ENCODE measurements at places on chromosomes 3 and 15. TPM values are rescaled to one million over a fixed set of nuclear protein-coding genes. Genes with fewer than 3 reads are reported as not detected.
A peak's percentile ranks its signal among the peaks of the same experiment; 100 is the strongest.

- no peaks in the 10 kb centered on the region for H3K27me3 ChIP-seq
- no peak for DNase-seq
- no peaks in the 10 kb centered on the region for H3K4me1 ChIP-seq
- no peak overlapping the region for H3K4me3 ChIP-seq
- no peaks in the 10 kb centered on the region for H3K36me3 ChIP-seq
- H3K27ac ChIP-seq = no peak overlapping the region
Observed at GRCh38 chr3:101091489-101091888, 98.3 kb upstream of the ABI3BP start.

DNA sequence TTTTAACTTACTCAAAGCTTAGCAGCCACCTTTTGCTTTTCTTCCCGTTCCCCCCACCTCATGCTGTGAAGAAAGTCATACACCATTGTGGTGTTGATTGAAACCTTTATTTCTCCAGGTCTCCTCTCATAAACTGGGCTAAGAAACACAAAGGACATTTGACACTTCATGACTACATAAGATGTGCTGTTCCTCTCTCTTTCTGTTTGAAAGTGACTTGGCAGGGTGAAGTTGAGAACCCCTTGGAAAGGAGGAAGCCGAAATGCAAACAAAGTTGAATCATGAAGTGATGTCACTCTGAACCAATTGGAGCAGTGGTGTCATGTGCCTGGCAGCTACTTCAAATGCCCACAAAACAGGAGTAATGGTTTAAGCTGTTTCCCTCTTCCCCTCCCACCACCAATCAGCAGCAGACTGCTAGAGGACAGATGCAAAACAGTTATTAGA, 174.7 kb downstream of the IGF1R start:
- peak overlapping the region; percentile 42 for H3K27ac ChIP-seq
- peak; percentile 70 for DNase-seq
- H3K27me3 ChIP-seq = no peaks in the 10 kb centered on the region
- H3K4me3 ChIP-seq = no peak overlapping the region
- peaks cover 15% of the 10 kb centered on the region for H3K4me1 ChIP-seq

The LYZL4 gene
- total RNA-seq = not detected

- H3K27me3 ChIP-seq = no peaks in the 10 kb centered on the region
- H3K36me3 ChIP-seq = no peaks in the 10 kb centered on the region
- DNase-seq = no peak
- no peak overlapping the region for H3K27ac ChIP-seq
Observed at GRCh38 chr3:193865339-193865738, 270.6 kb upstream of the HES1 start.

The NTRK3 gene
- total RNA-seq = 0.94 TPM

GRCh38 chr3:136962927-136963326, 5.1 kb downstream of the IL20RB start:
- no peaks in the 10 kb centered on the region for H3K27me3 ChIP-seq
- DNase-seq = no peak
- H3K4me3 ChIP-seq = no peak overlapping the region
- no peak overlapping the region for H3K27ac ChIP-seq
- H3K4me1 ChIP-seq = no peaks in the 10 kb centered on the region

The FANCD2OS gene
- not detected for total RNA-seq

- DNase-seq = no peak
- no peaks in the 10 kb centered on the region for H3K27me3 ChIP-seq
- H3K36me3 ChIP-seq = no peaks in the 10 kb centered on the region
- no peaks in the 10 kb centered on the region for H3K4me1 ChIP-seq
- H3K4me3 ChIP-seq = no peak overlapping the region
- no peak overlapping the region for H3K27ac ChIP-seq
Observed at GRCh38 chr3:129195731-129196256, 12.1 kb upstream of the CNBP start.
